Left lung (tissue), 14 donors: ENCODE measurements at places on chromosomes 16 and 17. TPM values are rescaled to one million over a fixed set of nuclear protein-coding genes. Genes with fewer than 3 reads are reported as not detected.

DNA sequence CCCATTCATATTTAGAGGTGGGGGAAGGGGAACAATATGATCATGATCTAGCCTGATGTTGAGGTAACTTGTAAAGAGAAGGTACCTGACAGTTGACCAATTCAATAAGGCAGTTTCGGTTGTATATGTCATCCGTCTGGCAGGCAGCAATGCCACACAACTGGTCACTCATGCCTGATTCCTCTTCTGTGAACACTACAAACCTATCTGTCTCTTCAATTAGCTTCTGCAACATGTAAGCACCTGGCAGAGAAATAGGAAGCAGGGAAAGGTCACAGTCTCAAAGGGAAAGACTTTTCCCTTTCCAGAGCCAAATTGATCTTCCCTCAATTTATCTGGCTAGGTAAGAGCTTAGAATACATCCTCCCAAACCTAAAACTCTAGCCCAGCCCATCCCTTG lies 10.2 kb upstream of the RSKR start:
- no peak overlapping the region for H3K4me3 ChIP-seq
- peaks cover 100% of the 10 kb centered on the region for H3K36me3 ChIP-seq
- H3K27me3 ChIP-seq: no peaks in the 10 kb centered on the region
- H3K4me1 ChIP-seq: no peaks in the 10 kb centered on the region
- DNase-seq: no peak
- H3K27ac ChIP-seq: no peak overlapping the region

DNA sequence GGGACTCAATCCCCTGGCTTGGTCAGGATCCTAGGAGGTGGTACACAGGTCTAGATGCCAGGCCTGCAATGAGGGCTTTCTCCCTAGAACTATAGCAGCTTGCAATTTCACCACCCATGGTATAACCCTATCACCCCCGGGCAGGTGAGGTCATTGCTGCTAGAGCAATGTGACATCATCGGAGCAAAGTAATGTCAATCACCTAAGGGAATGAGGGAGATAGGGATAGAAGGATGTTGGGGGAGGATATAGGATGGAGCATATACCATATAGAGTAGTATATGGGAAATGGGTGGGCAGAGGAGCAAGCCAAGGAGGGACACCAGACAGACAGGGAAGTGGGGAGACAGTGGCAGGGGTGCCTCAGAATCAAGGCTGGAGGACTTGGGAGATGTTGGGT lies 3.3 kb downstream of the KCNH4 start:
- H3K27me3 ChIP-seq: peaks cover 21% of the 10 kb centered on the region
- H3K4me1 ChIP-seq: peaks cover 33% of the 10 kb centered on the region
- no peak overlapping the region for H3K4me3 ChIP-seq
- H3K27ac ChIP-seq: no peak overlapping the region
- no peaks in the 10 kb centered on the region for H3K36me3 ChIP-seq

DNA sequence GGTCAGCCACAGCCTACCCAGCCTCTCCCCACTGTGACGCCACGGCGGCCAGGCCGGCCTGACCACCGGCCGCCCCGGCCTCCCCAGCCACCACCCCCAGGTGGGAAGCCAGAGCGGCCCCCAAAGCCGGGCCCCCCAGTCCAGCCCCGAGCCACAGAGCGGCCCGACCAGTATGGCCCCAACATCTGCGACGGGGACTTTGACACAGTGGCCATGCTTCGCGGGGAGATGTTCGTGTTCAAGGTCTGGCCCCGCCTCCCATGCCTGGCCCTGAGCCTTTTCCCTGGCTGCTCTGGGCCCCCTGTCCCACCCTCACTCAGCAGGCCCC lies 16.0 kb downstream of the MMP15 start:
- H3K36me3 ChIP-seq: no peaks in the 10 kb centered on the region
- no peaks in the 10 kb centered on the region for H3K4me1 ChIP-seq
- H3K27ac ChIP-seq: no peak overlapping the region
- no peak overlapping the region for H3K4me3 ChIP-seq
- H3K27me3 ChIP-seq: no peaks in the 10 kb centered on the region

- H3K27me3 ChIP-seq: no peaks in the 10 kb centered on the region
- no peak overlapping the region for H3K4me3 ChIP-seq
- H3K27ac ChIP-seq: no peak overlapping the region
Observed at GRCh38 chr17:30021708-30022317, 80.4 kb downstream of the EFCAB5 start.

GRCh38 chr16:22027633-22028032 lies 19.7 kb downstream of the MOSMO start:
- no peaks in the 10 kb centered on the region for H3K27me3 ChIP-seq
- DNase-seq: no peak
- peaks cover 9% of the 10 kb centered on the region for H3K4me1 ChIP-seq
- no peak overlapping the region for H3K4me3 ChIP-seq

The KCNH6 gene
- total RNA-seq: 0.71 TPM

The SYNRG gene
- total RNA-seq: 41.2 TPM

The CCDC92B gene
- 0.15 TPM for total RNA-seq

The SLC2A4 gene
- total RNA-seq: 0.60 TPM

The RAB26 gene
- 0.84 TPM for total RNA-seq
